ENCODE measurements at places on chromosomes 2 and 18.

GRCh38 chr2:210681491-210681890 lies 125.1 kb downstream of the CPS1 start:
- DNase-seq: no peak

- DNase-seq: no peak
Observed at GRCh38 chr2:137154946-137155345, 389.6 kb downstream of the THSD7B start.

DNA sequence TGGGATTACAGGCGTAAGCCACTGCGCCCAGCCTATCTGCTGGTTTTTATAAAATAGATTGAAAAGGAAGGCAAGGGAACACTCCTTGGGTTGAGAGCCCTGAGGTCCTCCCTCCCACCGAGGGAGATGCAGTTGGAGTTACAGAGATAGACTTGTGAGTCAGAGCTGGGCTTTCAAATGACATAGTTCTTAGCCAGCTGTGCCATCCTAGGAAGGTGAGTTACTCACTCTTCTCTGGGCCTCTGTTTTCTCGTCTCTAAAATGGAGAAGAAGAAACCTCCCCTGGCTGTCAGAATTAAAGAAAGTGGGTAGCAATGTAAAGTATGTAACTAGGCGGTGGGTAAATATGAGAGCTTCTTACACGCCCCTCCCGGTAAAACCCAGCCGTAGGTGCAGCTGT lies 2.4 kb downstream of the LRRFIP1 start:
- no peak for DNase-seq

GRCh38 chr2:190980630-190981209 lies 33.3 kb downstream of the STAT1 start:
- no peak for DNase-seq

DNA sequence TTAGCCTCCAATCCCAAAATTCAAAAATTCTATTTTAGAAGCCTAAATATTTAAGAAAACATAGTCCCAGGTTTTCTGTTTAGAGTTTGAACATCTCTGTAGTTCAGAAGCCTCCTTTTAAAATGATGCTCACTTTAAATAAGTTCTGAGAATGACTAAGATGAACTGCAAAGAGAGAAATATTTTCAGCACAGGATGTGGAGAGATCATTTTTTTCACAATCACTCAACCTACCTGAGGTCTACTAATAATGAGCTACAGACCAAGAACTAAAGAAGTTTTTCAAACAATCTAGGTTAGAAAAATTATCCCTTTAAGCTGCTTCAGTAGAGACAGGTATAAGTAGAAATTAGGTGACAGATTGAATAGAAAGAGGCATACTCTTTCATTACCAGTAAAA lies 185.1 kb upstream of the CYP26B1 start:
- DNase-seq: no peak

DNA sequence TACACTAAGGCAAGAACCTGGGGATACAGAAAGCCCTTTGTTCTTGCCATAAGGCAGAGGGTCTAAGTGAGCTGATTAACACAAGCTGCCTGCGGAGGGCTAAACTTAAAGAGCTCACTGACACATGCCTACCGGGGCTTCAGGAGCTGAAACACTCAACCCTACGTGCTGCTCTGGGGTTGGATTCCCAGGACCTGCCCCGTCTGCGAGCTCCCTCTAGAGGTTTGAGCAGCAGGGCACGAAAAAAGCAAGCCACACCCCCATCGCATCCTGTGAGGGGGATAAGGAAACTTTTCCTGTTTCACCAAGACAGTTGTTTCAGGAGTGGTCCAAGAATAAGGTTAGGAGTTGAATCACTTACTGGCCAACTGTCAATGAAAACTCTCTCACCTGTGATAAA lies 562.1 kb downstream of the TMX3 start:
- peak; percentile 8 for DNase-seq

DNA sequence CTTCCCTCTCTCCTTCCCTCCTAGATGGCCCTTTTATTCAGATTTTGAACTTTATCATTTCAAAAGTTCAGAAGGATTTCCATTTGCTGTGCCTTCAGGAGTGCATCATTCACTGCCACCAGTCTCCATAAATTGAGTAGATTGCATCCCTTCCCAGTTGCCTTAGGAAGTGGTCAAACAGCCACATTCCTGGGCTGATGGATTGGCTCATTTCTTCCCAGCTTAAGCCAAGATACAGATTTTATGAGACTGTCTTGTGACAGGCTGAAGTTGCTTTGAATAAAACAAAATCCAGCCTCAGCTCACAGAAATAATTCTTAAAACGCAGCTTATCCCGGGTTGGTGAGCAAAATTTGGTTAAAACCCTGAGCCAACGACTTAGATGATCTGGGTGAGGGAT lies 9.8 kb downstream of the NRP2 start:
- no peak for DNase-seq

- no peak for DNase-seq
Observed at GRCh38 chr2:185610301-185610700, 128.3 kb upstream of the FSIP2 start.

- no peak for DNase-seq
Observed at GRCh38 chr2:179991344-179991743, 15.8 kb downstream of the CWC22 start.

DNA sequence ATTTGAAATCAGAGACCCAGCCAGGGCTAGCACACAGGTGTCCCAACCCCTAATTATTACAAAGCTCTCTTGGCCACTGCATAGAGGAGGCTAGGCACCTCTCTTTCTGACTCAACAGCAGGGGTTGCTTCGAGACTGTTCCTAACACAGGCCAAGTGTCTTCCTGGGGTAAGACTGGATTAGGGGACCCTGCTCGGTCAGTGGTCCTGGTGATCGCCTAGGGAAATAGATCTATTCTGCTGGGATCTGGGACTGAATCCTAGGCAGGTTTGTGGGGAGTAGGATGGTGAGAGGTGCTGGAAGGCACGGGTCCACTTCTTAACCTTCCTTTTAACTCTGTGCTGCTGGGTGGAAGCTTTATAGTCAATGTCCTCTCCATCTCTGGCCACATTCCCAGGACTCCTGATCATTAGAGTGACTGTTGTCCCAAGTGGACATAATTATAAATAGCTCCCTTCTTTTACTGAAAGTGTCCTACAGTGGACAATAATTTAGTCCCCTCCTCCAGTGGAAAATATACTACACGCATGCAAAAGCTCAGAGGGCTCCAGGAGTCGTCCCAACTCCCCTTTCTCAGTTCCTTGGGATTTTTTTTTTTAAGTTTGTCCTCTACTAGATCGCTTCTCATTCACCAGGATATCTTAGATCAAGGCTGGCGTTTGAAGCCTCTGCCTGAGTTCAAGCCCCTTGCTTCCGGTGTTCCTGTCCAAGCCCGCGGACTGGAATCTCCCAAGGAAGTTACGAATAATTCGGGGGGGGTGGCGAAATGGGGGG lies 1.3 kb upstream of the TRIB2 start:
- DNase-seq: no peak

DNA sequence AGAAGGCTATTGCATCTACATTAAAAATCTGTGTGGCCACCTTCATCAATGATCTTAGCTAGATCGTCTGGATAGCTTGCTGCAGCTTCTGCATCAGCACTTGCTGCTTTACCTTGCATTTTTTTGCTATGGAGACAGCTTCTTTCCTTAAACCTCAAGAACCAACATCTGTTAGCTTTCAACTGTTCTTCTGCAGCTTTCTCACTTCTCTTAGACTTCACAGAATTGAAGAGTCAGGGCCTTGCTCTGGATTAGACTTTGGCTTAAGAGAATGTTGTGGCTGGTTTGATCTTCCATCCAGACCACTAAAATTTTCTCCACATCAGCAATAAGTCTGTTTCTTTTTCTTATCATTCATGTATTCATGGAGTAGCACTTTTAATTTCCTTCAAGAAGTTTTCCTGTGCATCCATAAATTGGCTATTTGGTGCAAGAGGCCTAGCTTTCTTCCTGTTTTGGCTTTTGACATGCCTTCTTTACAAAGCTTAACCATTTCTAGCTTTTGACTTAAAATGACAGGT lies 54.4 kb upstream of the MAP4K4 start:
- DNase-seq: no peak

- DNase-seq: no peak
Observed at GRCh38 chr2:218317835-218318234, 25.5 kb upstream of the TMBIM1 start.

- peak; percentile 48 for DNase-seq
Observed at GRCh38 chr2:208179028-208179609, 10.7 kb downstream of the C2orf80 start.

- DNase-seq: no peak
Observed at GRCh38 chr2:9196637-9197036, 10.0 kb upstream of the ASAP2 start.

GRCh38 chr2:66030553-66030952 lies 404.4 kb upstream of the MEIS1 start:
- peak; percentile 24 for DNase-seq

- no peak for DNase-seq
Observed at GRCh38 chr2:194128810-194129209, 1528.2 kb upstream of the SLC39A10 start.

GRCh38 chr18:28045880-28046279 lies 131.1 kb downstream of the CDH2 start:
- DNase-seq: no peak

GRCh38 chr2:10515887-10516286 lies 67.8 kb upstream of the ODC1 start:
- DNase-seq: no peak

GRCh38 chr2:121456325-121456724 lies 74.4 kb upstream of the RNU4ATAC start:
- DNase-seq: no peak

GRCh38 chr18:46283268-46283667 lies 179.1 kb downstream of the HAUS1 start:
- DNase-seq: no peak

- DNase-seq: no peak
Observed at GRCh38 chr2:6958616-6959235, 41.5 kb downstream of the RNF144A start.

DNA sequence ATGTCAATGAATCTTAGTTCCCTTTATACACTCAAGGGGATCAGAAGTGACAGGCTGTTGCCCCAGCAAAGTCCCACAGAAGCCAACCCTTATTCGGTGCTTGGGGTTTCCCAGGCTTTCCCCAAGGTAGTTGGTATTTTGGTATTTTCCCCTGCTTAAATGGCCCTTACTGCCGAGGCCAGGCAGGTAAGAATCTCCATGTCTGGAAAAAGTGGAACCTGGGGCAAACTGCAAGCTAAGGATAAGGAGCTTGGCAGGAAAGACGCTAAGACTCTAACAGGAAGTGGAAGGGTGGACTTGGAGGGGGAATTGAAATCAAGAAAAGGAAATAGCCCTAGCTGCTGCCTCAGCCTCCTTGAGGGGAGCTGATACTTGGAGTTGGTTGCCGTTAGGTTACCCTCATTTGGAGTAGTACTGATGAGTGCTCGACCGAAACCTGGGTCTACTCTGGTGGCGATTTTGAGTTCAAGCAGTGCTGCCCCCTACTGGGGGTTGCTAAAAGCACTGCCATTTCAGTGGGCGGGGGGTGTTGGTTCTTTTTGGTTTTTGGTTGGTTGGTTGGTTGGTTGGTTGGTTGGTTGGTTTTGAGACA lies 3.3 kb upstream of the GPBAR1 start:
- DNase-seq: peak; percentile 37

- no peak for DNase-seq
Observed at GRCh38 chr2:216596980-216597509, 36.2 kb upstream of the IGFBP2 start.

DNA sequence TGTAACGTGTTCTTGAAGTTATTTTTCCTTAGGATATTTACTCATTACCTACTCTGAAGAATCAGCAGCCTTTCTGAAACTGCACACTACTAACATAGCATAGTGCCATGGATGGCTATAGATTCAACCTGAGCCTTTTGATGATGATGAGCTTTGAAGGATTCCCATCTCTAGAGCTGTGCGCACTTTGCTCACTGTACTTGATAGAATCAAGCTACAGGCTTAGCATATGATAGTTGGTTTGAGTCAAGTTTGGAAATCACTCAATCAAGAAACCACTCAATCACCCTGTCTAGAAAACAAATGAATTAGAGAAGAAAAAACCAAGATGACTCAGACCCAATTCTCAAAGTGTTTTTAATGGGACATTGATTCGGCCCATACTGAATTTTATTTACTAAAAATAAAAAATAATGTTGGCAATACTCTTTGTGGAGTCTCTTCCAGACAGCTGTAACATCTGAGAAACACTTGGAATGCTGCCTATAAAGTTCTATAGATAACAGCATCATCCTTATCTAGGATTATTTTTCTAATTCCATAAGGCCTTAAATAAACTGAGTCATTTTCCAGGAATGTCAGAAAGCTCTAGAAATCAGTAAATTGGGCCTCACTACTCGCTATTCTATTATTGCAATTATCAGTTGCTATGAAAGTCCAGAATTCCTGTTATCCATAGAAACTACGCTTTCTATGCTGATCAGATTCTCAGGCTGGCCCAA lies 259.0 kb upstream of the ERBB4 start:
- no peak for DNase-seq

DNA sequence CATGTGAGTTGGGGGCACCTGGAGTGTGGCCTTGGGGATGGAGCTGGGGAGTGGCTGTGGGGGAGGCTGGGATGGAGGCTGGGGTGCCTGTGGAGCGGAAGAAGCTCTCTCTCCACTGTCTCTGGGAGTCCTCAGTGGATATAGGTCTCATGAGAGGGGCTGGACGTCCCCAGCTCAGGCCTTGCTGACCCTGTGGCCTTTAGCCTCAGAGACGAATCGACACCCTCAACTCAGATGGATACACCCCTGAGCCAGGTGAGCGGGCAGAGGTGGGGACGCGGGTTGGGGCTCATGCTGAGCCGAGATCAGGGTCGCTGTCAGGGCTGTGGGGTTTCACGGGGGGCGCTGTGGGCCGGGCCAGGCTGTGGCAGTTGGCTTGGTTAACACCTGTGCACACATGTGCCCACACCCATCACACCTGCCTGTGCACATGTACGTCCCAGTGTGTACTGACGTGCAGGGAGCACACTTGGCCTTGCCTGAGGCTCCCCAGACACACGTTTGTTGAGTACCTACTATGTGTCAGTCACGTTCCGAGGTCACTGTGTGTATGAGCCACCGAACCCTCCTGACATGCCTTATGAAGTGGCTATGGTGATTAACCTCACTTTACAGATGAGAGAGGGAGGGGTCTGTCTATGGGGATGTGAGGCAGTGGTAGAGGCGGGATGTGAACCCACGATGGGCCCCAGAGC lies 20.1 kb downstream of the ZAP70 start:
- no peak for DNase-seq

DNA sequence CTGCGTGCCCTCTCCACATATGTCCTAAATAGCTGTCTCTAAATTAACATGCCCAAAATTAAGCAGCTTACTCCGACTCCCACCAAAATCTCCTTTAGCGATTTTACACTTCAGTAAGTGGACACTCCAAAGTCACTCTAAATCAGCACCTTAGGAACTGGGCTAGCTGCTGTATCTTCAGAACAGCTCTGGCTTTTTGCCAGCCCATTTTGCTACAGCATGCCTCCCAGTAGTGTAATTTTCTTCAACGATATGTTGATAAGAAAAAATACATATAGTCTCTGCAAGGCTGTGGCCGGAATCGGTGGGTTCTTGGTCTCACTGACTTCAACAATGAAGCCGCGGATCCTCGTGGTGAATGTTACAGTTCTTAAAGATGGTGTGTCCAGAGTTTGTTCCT lies 291.8 kb upstream of the RGPD4 start:
- no peak for DNase-seq
